Lung (tissue), 17 donors: ENCODE measurements at places on chromosomes 1 and 21. TPM values are rescaled to one million over a fixed set of nuclear protein-coding genes. Genes with fewer than 3 reads are reported as not detected.
A peak's percentile ranks its signal among the peaks of the same experiment; 100 is the strongest.

Gene ALG14
- polyA plus RNA-seq, result 1.6 TPM

Gene NBPF19
- 5.6 TPM for polyA plus RNA-seq

- no peak for DNase-seq
Observed at GRCh38 chr1:14650951-14651350, 52.5 kb downstream of the KAZN start.

- no peak for DNase-seq
Observed at GRCh38 chr21:27536319-27536718, 569.4 kb upstream of the ADAMTS5 start.

DNA sequence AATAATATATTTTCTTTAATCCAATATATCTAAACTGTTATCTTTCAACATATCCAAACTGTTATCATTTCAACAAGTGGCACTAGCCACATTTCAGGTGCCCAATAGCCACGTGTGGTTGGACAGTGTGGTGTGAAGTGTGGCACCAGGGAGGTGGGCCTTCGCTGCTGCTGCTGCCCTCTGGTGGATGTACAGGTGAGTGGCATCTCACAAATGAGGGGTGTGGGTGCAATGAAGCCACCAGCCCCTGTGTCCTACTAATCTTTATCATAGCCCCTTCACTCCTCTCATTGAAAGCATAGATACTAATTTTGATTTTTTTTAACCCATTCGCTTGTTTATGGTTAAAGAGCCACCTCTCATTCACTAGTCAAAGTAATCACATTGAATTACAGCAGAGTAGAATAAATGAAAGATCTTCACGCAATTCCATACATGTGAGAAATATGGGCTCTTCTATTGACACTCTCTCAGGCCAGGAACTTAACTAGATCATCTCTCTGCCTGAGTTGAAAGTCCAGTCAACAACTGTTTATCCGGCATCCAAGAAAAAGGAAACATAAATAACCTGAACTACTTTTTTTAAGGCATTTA is 499.2 kb downstream of the OMA1 start:
- DNase-seq, result no peak

- no peak for DNase-seq
Observed at GRCh38 chr1:18724801-18725200, 94.2 kb downstream of the PAX7 start.

DNA sequence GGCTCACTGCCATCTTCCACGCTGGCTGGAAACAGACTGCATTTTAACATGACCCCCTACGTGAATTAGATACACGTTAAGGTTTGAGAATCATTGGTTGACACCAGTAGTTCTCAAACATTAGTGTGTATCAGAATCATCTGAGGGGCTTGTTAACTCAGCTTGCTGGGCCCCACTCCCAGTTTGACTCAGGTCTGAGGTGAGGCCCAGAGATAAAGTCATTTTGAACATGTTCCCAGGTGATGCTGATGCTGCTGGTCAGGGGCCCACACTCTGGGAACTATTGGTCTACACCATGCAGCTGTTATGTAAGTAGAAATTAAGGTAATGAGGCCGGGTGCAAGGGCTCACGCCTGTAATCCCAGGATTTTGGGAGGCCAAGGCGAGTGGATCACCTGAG is 1.3 kb downstream of the LSM10 start:
- DNase-seq, result no peak

DNA sequence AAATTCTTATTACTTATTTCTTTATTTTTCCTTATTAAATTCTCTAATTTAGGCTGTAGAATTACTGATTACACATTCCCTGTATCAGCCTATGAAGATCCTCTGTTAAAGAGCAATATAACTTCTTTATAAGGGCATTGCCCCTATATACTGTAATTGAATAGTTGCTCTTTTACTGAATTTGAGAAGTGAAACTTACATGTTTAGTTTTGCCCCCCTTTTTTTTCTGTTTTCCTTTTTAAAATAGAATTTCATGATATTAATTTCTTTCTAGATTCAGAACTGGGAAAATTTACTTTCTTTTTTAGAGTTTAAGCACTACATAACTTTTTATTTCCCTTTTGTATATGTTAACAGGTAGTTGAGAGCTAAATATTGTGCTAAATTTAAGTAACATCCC is 29.5 kb upstream of the PGM1 start:
- no peak for DNase-seq

GRCh38 chr1:206556750-206557635 is 49.7 kb downstream of the RASSF5 start:
- peak; percentile 72 for DNase-seq

DNA sequence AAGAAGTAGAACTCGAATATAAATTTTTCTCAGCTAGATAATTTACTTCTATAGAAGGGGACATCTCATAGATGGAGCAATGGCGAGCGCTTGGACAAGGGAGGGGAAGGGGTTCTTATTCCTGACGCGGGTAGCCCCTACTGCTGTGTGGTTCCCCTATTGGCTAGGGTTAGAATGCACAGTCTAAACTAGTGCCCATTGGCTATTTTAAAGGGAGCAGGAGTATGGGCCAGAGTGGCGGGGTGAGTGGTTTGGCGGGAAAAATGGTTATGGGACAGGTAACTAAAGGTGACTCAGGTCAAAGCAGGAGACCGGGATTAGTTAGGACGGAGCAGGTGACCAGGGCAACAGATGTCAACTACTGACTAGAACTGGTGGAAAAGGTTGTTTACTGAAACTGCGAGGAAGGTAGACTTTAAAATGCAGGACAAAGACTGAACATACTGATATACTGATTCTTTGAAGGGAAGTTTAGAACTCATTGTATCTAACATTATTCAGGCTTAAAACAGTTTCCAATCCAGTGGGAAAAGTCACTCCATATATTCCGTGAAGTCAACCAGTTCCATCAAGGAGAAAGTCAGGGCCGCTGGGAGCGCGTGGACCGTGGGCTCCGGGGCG is 940 bp upstream of the ATAD3A start:
- DNase-seq, result peak; percentile 36

GRCh38 chr1:1305300-1306069 is 2.2 kb downstream of the ACAP3 start:
- peak; percentile 40 for DNase-seq

DNA sequence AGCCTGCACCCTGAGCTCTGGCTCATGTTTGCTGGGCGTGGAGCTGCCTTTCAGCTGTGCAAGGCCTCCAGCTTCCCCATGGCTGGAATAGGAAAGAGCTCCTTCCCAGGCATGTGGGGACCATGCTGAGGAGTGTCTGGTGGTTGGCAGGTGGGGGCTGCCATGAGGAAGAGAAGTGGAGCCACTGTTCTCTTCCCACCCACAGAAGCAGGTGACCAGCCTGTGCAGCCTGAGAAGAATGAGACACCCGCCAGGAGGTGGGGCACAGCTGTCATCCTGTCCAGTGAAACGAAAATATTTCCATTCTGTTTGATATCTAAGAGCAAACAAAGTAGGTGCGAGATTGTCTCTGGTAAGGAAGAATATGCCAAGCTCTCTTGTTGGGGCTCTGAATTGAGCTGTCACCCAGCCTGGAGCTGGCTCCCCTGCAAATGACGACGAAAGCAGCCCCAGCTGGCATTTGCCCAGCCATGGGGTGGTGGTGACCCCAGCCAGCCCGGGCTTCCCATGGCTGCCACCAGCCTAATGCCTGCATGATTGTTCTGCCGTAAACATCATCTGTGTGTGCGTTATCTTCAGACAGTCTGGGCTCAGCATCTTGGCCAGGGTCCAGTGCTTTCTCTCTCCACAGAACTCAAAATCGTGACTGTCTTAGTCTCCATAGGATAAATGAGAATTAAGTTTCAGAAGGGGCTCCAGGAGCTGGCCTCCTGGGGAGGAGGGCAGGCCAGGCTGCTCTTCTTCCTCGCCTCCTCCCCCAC is 429.8 kb upstream of the VAMP3 start:
- DNase-seq, result peak; percentile 74

- DNase-seq, result no peak
Observed at GRCh38 chr1:42658877-42659337, 684 bp downstream of the PPIH start.
